ENCODE measurements at places on chromosomes 13 and 19. TPM values are rescaled to one million over a fixed set of nuclear protein-coding genes. Genes with fewer than 3 reads are reported as not detected.

DNA sequence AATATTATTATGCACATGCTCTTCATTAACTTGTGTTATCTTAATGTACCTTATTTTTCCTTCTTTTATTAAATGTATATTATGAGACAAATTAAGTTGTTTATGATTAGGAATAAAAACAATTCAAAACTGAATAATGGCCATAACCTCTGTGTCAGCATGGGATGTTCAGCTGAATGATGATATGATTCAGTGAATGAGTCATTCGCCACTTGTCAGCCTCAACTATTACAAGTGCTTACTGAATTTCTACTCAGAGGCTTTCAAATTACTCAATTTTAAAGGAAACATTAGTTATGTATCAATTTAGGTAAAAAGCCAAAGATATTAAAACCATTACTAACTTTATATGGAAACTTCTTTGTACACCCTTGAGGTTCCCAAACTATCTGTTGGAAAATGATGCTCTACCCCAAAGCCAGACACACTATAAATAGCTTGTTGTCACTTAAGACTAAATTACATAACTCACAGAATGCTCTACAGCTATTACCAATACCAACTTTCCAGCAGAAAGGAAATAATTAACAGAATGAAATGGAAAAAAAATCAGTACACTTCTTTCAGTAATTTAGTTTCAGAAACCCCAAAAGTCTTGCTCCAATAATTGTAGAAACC is 14.4 kb downstream of the LIG4 start:
- no peak for DNase-seq

- no peak for DNase-seq
Measured at GRCh38 chr13:46361276-46361934, 25.6 kb downstream of the RUBCNL start.

DNA sequence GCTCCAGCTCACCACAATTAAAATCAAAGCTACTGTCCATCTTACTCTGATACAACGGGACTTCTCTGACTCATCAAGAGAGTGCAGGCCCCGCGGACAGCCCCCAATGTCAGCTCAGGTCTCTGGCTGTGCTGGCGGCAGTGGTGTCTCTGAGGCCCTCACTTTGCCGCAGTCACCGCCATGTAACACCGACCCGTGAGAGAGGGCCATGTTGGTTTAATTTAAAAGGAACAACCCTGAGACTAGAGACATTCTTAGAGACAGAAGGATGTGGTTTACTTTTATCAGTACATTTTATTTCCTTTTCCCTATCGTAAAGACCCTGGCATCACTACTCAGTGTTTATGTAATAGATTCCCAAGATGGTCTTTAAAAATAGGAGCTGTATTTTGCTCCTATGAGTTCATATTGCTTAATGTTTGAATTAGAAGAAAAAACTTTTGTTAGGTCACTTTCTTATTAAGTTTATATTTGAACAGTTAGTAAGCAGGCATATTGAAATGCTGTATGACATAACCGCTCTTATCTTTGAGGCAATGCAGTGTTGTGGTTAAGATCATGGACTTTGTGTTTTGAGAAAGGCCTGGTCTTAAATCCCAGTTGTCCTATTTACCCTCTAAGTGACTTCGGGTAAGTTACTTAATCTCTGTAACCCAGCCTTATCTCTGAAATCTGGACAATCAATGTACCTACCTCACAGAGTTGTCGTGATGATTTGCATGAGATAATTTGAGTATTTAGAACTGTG is 23.4 kb downstream of the DGKH start:
- no peak for DNase-seq

DNA sequence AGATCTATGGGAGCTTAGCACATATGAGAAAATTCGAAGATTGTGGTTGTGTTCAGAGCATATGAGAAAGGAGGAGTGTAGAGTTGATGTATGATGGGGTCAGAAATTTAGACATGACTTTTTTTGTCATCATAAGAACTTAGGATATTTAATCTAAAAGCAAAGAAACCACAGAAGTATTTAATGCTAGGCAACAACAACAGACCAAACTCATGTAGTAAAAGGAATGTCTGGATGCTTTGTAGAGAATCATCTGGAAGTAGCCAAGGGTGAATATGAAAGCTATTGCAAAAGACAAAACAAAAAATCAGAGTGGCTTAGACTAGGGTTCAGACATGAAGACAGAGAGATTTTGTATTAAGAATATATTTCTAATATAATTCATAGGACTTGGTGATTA is 190.3 kb downstream of the SLITRK1 start:
- DNase-seq = no peak

DNA sequence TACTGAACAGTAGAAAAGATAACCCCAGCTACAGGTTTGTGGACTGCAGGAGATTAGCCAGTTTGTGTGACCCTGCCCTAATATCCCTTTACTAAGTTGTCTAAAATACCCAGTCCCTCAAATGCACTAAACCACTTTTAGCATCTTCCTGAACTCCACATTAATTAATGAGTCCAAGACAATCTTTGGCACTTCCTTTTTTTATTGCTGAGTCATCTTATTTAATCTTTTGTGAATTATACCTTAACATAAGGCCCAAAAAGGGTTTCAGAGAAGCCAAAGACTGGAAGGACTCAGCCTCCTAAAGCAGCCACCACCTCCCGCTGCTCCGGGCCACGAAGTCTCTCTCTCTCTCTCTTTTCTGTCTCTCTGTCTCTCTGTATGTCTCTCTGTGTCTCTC is 48.8 kb upstream of the PDCD5 start:
- no peak for DNase-seq

DNA sequence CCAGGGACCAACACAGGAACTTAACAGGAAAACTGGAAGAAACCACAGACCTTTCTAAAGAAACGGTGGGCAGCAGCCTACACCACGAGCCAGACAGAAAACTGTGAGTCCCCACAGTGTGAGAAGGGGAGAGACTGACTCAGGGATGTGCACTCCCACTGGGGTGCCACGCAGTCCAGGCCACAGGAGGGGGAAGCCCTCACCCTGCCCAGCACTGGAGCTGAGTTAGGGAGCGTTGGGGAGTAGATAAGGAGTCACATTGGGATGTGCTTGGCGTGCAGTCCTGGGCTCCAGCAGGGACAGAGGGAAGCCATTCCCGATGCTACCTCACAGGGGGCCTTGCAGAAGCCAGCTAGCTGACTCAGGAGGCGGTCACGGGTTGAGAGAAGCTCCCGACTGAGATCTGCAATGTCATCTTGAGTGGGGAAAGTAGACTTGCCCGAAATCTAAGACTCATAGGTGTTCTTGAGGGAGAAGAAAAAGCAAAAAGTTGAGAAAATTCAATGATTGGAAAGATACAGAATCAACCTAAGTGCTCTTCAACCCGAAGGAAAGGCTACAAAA is 17.3 kb downstream of the SIGLEC8 start:
- DNase-seq = no peak

DNA sequence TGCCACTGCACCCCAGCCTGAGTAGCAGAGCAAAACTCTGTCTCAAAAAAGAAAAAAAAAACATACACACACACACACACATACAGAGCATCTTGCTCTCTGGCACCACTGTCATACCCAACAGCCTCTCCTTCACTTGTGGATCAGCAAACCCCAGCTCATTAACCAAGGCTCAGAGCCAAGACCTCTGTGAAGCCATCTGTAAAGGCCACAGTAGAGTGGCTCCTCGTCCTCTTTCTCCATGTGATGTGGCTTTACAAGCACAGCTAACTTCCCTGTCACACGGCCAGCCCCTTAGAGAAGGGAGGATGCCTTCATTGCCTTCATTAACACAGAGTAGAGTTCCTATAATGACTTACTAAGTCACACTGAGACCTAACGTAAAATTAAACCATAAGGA is 62.7 kb upstream of the LSM14A start:
- no peak for DNase-seq

- peak; percentile 95 for DNase-seq
Measured at GRCh38 chr19:5103061-5103701, 134.3 kb downstream of the KDM4B start.

- DNase-seq = no peak
Measured at GRCh38 chr13:68628994-68629393, 1398.9 kb upstream of the PCDH9 start.

GRCh38 chr13:23411220-23411619 is 22.3 kb downstream of the SACS start:
- DNase-seq = no peak

DNA sequence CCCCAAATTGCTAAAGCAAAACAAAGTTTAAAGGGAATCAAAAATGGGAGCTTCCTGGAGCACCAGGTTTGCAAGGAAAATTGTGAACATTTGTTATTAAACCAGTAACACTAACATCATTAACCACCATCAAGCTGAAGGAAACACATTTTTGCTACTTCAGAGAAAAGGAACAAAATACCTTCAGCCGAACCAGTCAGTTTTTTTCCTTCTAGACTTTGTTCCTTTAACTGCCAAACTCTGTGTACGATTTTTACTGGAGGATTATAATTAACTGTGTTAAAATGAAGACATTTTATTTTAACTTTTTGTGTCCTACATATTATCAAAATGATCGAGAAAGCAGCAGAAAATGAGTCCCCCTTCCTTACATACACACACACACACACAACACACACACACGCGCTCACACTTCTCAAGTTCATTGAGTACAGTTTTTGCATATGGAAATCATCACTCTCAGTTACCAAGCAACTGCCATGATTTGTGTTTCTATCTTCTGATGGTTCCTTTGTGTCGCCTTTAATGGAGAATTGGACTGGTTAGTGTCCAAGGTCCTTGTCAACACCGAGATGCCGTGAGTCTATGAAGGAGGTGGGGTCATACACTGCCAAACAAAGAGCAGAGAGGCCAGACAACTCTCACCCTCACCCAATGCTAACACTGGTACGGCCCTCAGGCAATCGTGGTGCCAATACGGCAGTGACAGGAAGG is 9.8 kb upstream of the SERP2 start:
- no peak for DNase-seq

DNA sequence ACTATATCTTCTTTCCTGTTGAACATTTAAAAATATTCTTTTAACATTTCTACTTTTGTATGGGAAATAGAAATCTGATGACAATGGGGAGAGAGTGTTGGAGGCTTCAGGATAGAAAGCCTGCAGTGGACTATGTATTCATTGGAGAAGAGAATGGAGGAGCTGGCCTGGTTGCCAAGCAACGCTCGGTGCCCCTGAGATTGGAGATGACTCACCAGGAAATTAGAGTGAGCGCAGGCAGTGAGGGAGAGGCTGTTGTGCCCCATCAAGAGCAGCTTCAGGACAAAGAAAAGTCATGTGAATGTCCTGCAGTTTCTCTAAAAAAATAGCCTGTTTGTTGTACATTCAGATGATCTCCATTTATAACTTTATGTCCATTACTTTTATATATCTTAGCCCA is 48.7 kb upstream of the ZNF835 start:
- DNase-seq = peak; percentile 27

GRCh38 chr19:14686411-14686810 is 3.4 kb upstream of the ZNF333 start:
- DNase-seq = no peak

DNA sequence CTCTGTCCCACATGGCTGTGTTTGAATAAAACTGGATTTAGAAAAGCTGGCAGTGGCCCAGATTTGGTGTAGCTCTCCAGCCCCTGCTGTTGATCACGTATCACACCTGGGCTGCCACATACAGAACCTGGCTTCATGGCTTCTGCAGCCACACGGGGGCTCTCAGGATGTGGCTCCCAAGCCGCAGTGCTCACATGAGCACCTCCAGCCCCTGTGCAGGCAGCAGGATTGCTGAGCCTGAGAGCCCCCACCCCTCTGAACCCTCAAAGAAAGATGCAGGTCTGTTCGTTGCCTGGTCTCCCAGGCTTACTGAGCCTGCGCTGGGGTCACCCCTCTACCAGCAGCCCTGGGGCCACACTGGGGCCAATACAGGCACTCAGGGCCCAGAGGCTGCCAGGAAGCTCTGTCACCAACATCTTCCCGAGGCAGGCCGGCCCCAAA is 2.7 kb downstream of the PLEKHF1 start:
- no peak for DNase-seq

- DNase-seq = no peak
Measured at GRCh38 chr19:32355309-32355708, 9.9 kb downstream of the ZNF507 start.

- DNase-seq = peak; percentile 81
Measured at GRCh38 chr19:32652894-32653598, 21.9 kb downstream of the ANKRD27 start.

DNA sequence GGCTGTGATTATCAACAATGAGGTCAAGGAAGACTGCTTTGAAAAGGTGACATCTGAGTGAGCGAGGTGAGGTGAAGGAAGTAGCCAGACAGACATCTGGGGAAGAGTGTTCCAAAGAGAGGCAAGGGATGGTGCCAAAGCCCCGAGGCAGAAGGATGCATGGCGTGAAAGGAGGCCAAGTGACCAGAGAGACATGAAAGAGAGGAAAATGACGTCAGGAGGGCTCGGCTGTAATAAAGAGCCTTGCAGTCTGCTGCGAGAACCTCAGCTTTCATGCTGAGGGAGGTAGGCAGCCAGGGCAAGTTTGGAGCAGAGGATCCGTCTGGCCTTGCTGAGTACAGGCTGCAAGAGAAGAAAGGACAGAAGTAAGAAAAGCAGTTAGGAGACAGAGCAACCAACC is 50.8 kb downstream of the FOXO1 start:
- DNase-seq = no peak

GRCh38 chr13:48154671-48155070 is 59.8 kb upstream of the MED4 start:
- no peak for DNase-seq

DNA sequence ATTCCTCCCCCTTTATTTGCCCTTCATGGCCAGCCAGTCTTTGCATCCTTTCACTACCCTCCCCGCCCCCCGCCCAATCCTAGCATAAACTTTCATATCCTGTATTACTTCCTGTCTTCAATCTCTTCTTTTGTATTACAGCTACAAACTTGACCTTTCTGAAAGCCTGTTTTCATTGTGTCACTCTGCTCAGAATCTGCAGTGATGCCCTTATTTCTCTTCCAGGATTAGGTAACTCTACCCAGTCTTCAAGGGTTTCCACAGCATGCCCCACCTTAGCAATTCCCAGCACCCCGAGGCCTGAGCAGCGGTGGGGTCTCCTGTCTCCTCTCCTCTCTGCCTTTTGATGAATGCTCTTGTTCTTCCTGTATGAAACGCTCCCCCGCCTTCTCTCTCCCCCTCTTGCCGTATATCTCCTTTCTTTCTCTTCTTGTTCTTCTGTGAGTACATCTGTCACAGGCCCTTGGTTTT is 145.6 kb downstream of the SHISA2 start:
- DNase-seq = no peak

The GRIN2D gene
- total RNA-seq = 0.26 TPM

The DOCK9 gene
- 73.5 TPM for total RNA-seq

The CYP4F3 gene
- 2.6 TPM for total RNA-seq

The RGCC gene
- total RNA-seq = 66.3 TPM

The NCR1 gene
- not detected for total RNA-seq

The PINLYP gene
- total RNA-seq = 4.6 TPM

The DLL3 gene
- total RNA-seq = not detected

The CGB3 gene
- not detected for total RNA-seq

Data from body of pancreas (tissue), 4 donors.